ENCODE measurements at places on chromosomes 7 and 10.

GRCh38 chr7:6575281-6576023 lies 1.8 kb upstream of the ZDHHC4 start:
- DNase-seq, result no peak

DNA sequence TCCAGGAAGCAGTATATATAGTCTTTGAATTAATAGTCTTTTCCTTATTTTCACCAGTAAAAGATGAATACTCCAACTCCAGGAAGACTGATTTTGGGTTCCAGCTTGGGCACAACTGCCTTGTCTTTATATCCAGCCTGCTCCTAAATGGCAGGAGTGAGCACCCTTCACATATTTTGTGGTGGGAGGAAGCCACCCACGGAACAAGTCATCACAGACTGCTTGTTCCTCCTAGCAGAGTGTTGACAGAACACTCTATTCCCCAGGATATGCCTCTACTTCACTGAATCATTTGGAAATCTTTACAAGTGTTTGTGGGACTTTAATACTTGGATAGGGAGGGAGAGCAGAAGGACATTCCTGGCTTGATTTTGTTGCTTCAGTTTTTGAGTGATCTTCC lies 31.7 kb downstream of the ITPRID1 start:
- no peak for DNase-seq

DNA sequence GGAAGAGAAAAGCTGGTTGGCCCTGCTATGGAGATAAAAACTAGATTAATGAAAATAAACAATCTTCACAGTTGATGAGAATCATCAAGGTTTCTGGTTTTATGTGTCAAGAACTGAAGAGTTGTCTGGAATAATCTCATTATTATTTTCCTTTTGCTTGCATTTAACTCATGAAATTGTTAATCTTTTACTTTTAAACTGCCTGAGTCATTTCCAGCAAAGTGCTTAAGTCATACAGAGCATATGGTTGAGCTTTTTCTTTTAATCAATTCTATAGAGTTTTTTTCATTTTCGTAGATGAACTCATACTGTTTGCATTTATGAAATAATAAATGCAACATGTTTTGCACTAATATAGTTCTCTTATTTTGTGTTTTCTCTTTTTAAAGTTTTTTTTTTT lies 747.9 kb downstream of the NXPH1 start:
- no peak for DNase-seq

GRCh38 chr10:109922976-109923921 lies at the start of gene XPNPEP1:
XPNPEP1 (minus strand) TSS chr10:109923511; CDS start chr10:109923433, 78 bp downstream.
- peak; percentile 90 for DNase-seq

- DNase-seq, result no peak
Observed at GRCh38 chr10:92801978-92802872, 46.1 kb upstream of the EXOC6 start.

GRCh38 chr10:10313149-10313835 lies 704.4 kb upstream of the CELF2 start:
- DNase-seq, result no peak
